Activated naive CD4-positive, alpha-beta T cell treated with anti-CD3 and anti-CD28 coated beads for 36 hours (primary cell): ENCODE measurements at places on chromosomes 3 and 15.

DNA sequence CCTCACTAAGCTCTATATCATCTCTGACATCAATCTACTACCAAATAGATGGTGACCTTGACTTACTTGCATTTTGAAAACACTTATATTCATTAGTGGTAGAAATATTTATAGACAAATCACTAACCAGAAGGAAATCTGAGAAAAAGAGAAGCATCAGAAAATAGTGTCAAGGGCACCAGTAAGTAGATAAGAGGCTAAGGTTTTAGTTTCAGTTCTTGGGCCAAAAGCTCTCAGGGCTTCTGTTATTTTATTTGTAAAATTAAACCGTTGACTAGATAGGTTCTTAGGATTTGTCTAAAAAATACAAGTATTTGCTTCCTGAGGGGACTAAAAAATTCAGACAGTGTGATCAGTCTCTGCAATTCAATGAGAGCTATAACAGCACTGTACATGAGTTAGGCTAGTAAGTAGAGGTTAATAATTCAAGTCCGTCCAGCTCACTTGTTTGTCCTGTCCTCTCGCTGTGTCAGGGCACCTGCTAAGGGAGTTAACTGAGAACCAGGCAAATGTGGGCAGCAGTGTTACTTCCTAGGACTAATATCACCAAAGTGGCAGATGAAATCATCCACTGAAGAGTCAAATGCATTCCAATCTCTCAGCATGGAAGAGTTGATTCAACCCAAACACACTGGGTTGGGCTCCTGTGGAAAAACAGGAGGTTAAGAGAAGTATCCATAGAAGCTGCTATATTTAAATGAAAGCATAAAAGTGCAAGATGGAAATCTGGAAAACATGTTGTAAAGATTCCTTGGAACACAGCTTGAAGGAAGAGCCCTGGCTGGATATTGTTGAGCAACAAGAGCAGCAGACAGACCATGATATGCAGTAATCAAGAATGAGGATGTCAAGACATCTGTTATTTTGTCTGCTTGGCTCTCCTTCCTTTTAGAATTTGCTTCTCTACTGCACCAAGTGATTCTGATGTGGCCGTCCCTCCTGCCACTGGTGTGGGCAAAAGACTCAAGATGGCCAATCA is 134.9 kb upstream of the ZBTB20 start:
- no peak for DNase-seq

DNA sequence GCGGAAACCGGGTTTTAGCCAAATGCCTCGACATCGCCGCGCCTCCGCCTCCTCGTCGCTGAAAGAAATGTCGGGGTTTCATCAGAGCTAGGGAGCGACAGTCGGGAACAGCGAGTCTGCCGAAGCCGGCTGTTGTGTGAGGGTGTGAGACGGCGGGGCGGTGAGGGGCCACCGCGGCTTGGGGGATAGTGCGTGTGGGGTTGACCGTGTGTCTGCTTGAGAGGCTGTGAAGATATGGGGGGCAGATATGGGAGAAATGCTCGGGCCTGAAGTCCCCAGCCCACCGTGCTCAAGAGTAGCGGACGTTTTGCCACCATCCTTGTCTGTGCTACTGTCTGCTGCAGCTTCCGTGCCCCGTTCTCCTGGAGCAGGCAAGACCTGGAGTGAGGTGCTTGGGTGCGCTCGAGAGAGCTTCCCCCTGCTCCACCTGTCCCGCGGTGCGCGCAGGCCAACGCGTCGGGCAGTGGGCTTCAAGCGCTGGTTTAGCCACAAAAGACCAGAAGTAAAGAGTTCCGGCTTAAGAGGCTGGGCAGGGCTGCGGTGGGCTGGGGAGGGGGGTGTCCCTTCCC is 716 bp upstream of the ISLR2 start:
- no peak for DNase-seq

DNA sequence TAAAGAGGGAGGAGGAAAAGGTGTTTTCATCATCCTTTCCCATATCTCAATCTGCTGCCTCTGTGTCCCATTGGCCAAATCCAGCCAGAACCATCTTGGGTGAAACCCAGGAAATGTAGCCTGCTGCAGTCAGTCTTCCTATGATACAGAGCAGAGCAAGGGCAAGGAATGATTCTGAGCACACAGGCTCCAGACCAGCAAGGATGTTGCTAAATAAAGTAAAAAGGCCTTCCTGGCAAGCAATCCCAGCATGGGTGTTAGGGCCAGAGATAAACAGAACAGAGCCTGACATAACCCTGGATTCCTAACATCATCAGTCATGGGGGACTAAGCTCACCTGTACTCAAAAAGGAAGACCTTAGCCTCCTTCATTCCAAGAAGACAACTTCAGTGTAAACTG is 90.7 kb upstream of the AGTR1 start:
- no peak for DNase-seq

- no peak for DNase-seq
These were observed 83.9 kb upstream of the CDAN1 start for GRCh38 chr15:42820811-42821210.

DNA sequence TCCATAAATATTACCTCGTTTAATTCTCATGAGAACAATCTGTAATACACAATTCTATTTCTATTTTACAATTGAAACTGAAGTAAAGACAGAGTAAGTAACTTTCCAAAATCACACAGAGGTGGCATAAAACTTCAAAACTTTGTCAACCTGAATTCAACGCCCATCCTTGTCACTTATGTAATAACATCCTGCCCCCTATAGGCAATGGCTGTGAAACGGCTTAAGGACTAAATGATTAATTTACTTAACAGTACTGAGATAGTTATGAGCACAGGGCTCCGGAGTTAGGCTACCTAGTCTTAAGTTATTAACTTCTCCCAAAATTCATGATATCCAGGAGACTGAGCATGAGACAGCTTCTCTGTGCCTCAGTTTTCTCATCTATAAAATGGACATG is 293.1 kb upstream of the CHRM5 start:
- DNase-seq = peak; percentile 15
